ENCODE measurements at places on chromosomes 1 and 21. TPM values are rescaled to one million over a fixed set of nuclear protein-coding genes. Genes with fewer than 3 reads are reported as not detected.

- no peaks in the 10 kb centered on the region for H3K36me3 ChIP-seq
- no peak for DNase-seq
- H3K27me3 ChIP-seq: no peaks in the 10 kb centered on the region
- no peaks in the 10 kb centered on the region for H3K4me1 ChIP-seq
Observed at GRCh38 chr1:107559881-107560280, 405.1 kb downstream of the VAV3 start.

- no peak for DNase-seq
- no peaks in the 10 kb centered on the region for H3K4me1 ChIP-seq
- no peaks in the 10 kb centered on the region for H3K36me3 ChIP-seq
- H3K27ac ChIP-seq: no peak overlapping the region
Observed at GRCh38 chr1:216823731-216824130, 100.5 kb upstream of the ESRRG start.

DNA sequence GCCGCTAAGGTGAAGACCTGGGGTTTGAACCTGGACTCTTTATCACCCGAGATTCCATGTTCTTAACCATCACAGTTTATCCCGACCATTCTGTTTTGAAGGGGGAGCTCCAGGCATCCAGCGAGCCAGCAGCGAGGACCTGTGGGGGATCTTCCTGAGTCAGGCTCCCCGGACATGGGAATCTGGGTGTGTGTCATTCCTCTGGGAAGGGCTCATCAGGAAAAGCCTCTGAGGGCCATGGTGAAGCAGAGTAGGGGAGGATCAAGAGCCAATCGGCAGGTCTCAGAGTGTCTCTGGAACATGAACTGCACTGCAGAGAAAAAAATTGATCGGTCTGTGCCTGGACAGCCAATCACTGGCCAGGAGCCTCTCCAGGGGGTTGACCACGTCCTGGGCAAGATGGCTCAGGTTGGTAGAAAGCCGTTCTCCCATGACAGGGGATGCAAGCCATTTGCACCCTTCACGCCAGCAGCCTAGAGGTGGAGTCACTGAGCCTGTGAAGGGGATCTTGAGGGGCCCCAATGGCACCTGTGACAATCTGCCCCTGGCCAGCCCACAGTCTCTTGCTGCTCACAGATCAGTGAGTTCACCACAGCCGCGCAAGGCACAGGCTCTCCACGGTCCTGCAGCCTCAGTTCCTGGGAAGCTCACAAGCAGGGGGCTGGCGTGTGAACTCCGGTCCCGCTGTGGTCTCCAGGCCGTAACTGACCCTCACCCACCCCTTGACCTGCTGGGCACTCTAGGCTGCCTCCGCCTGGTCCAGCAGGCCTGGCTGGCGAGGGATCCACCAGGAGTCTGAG, 20.4 kb upstream of the ACTRT2 start:
- H3K27me3 ChIP-seq: no peaks in the 10 kb centered on the region
- no peak overlapping the region for H3K4me3 ChIP-seq
- no peaks in the 10 kb centered on the region for H3K4me1 ChIP-seq
- no peak for DNase-seq

DNA sequence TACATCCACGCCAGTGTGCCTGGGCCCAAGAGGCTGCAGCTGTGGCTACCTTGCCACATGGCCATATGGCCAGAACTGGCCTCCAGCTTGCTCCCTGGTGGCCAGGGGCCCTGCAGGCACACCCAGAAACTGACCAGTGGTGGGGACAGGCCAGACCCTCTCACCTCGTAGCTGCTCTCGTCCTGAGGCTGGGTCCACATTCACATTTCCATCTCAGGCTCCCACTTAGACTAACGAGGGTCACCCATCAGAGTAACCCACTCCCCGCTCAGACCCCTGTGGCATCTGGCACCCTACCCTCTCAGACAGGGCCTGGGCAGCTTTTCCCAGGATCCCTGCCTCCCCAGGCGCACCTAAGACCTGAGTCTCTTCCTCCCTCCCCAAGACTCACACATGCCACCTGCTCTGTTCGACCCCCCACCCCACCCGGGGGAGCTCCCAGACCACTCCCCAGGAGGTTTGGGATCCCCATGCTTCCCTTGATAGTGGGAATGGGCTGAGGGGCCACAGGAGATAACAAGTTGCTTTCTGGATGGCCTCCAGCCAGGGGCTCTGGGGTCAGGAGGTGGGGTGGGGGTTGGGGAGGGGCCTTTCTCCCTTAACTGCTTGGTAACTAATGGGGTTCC, 21.3 kb upstream of the RNU1-4 start:
- no peaks in the 10 kb centered on the region for H3K4me1 ChIP-seq
- no peak for DNase-seq
- H3K4me3 ChIP-seq: no peak overlapping the region
- no peaks in the 10 kb centered on the region for H3K36me3 ChIP-seq
- no peak overlapping the region for H3K27ac ChIP-seq

DNA sequence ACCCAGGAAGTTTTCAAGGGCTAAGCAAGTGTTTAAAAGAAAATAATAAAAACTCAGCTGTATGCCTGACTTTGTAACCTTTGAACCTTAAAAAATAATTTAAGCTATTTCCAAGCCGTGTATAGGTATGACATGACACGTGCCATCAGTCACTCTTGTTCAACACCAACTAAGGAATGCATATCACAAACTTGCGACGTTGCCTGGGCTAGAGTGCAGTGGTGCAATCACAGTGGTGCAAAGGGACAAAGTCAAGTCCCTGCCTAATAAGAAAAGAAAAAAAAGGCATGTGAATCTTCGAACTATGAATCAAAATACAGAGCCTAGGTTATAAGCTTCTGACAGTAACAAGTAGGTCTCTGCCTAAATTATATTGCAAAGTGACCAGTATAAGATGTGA, 79.2 kb downstream of the SMYD2 start:
- no peak overlapping the region for H3K4me3 ChIP-seq
- peaks cover 3% of the 10 kb centered on the region for H3K27me3 ChIP-seq
- no peak overlapping the region for H3K27ac ChIP-seq
- no peaks in the 10 kb centered on the region for H3K4me1 ChIP-seq
- no peak for DNase-seq

GRCh38 chr1:6783936-6784559, 1.2 kb upstream of the CAMTA1 start:
- no peaks in the 10 kb centered on the region for H3K36me3 ChIP-seq
- H3K27ac ChIP-seq: peak overlapping the region; percentile 89
- peak overlapping the region; percentile 75 for H3K4me3 ChIP-seq
- H3K27me3 ChIP-seq: no peaks in the 10 kb centered on the region
- no peak for DNase-seq

DNA sequence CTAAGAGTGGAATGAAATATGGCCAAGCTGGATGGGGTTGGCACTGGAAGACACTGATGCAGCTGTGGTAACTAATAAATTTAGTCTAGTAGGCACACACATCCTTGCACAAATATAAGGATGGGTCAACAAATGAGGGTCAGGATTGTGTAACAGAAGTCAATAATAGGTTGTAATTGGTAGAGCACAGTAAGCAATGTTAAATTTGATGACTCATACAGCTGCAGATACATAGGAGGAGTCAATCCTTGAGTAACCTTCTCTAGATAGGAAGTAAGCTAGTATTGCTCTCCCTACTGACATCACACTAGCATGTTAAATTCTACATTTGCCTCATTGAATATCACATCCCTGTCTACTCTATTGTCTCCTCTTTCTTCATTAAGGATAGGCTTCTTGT, 332.1 kb downstream of the PTPRC start:
- no peaks in the 10 kb centered on the region for H3K36me3 ChIP-seq
- no peak for DNase-seq
- H3K27me3 ChIP-seq: no peaks in the 10 kb centered on the region
- H3K27ac ChIP-seq: no peak overlapping the region

GRCh38 chr1:234624724-234625117, 14.7 kb upstream of the IRF2BP2 start:
- H3K4me1 ChIP-seq: no peaks in the 10 kb centered on the region
- H3K36me3 ChIP-seq: no peaks in the 10 kb centered on the region
- H3K27me3 ChIP-seq: no peaks in the 10 kb centered on the region
- H3K27ac ChIP-seq: no peak overlapping the region
- no peak overlapping the region for H3K4me3 ChIP-seq
- no peak for DNase-seq

GRCh38 chr1:87362834-87363426, 34.2 kb downstream of the LMO4 start:
- H3K27me3 ChIP-seq: no peaks in the 10 kb centered on the region
- no peaks in the 10 kb centered on the region for H3K4me1 ChIP-seq
- DNase-seq: no peak
- H3K4me3 ChIP-seq: no peak overlapping the region

- H3K4me1 ChIP-seq: no peaks in the 10 kb centered on the region
- H3K4me3 ChIP-seq: no peak overlapping the region
- no peaks in the 10 kb centered on the region for H3K36me3 ChIP-seq
- no peak overlapping the region for H3K27ac ChIP-seq
- no peak for DNase-seq
- H3K27me3 ChIP-seq: no peaks in the 10 kb centered on the region
Observed at GRCh38 chr1:215584389-215584788, 17.3 kb downstream of the KCTD3 start.

GRCh38 chr1:39632682-39633417, 6.6 kb downstream of the HEYL start:
- no peak for DNase-seq
- H3K27ac ChIP-seq: no peak overlapping the region
- H3K4me1 ChIP-seq: no peaks in the 10 kb centered on the region
- no peaks in the 10 kb centered on the region for H3K36me3 ChIP-seq

DNA sequence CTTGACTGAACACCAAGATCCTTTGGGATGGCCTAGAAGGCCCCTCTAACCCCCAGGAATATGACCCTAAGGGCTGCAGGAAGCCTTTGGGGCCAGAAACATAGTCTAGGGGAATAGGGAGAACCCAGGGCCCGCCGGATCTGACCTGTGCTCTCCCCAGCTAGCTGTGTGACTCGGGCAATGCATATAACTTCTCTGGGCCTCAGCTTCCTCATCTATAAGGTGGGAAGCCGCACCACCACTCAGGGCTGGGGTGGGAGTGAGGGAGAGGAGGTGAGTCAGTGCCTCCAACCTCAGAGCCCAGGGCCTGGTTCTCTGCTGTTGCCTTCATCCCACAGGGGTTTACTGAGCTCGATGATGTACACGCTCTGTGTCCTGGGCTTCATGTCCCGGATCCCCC, 434.4 kb downstream of the PTPRU start:
- no peak overlapping the region for H3K4me3 ChIP-seq
- no peaks in the 10 kb centered on the region for H3K4me1 ChIP-seq
- H3K36me3 ChIP-seq: no peaks in the 10 kb centered on the region
- H3K27ac ChIP-seq: no peak overlapping the region

DNA sequence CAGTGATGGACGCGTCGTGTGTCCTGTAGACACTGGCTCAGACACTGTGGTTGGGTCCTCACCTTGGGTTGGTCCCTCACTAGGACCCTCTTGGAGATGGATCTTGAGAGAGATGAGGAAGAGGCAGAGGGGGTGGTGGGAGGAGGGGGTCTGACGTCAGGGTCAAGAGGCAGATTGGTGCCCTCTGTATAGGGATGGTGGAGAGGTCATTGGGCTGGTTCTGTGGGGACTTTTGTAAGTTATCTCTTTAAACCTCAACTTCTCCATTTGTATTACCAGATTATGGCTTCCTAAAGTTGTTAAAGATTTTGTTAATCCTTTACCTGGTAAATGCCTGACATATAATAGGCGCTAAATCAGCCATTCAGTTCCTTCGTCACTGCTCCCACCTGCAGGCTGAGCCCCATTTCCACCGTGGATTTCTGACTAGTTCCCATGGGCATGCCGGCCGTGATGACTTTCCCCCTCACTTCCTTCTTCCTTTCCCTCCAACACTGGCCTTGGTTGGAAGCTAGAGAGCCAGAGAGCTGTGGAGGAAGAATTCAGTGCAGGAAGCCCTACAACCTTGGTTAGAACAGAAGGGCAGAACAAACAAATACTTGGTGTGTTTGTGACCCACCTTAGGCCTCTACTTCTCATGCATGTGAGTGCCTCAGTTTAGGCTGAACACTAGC, 8.6 kb downstream of the H6PD start:
- H3K4me3 ChIP-seq: no peak overlapping the region
- H3K36me3 ChIP-seq: no peaks in the 10 kb centered on the region
- peaks cover 35% of the 10 kb centered on the region for H3K4me1 ChIP-seq
- no peak overlapping the region for H3K27ac ChIP-seq
- DNase-seq: no peak
- no peaks in the 10 kb centered on the region for H3K27me3 ChIP-seq

- DNase-seq: no peak
- no peaks in the 10 kb centered on the region for H3K4me1 ChIP-seq
- H3K36me3 ChIP-seq: no peaks in the 10 kb centered on the region
- H3K27me3 ChIP-seq: no peaks in the 10 kb centered on the region
- no peak overlapping the region for H3K4me3 ChIP-seq
Observed at GRCh38 chr1:112417271-112417670, 21.3 kb downstream of the CTTNBP2NL start.

DNA sequence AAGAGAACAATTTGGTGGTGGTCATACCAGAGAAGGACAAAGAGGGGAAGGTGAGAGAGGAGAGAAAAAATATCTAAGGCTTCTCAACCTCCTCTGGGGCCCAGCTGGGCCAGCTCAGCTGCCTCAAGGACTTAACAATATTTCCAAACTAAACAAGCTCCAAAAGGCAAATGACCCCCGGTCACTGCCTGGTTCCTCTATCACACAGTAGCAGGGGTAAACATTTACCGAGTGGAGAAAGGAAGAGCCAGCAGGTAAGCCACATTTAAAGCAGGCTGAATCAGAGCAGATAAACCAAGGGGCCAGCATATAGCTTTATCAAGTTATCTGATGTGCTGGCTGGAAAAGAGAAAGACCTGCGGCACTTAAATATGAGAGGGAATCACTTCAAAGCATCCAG, 102.1 kb downstream of the KCND3 start:
- no peaks in the 10 kb centered on the region for H3K36me3 ChIP-seq
- no peaks in the 10 kb centered on the region for H3K27me3 ChIP-seq

- H3K4me1 ChIP-seq: peaks cover 7% of the 10 kb centered on the region
- DNase-seq: peak; percentile 76
- no peak overlapping the region for H3K27ac ChIP-seq
- no peak overlapping the region for H3K4me3 ChIP-seq
Observed at GRCh38 chr1:7915826-7916500, 24.7 kb downstream of the TNFRSF9 start.

- DNase-seq: no peak
- no peak overlapping the region for H3K27ac ChIP-seq
- no peaks in the 10 kb centered on the region for H3K27me3 ChIP-seq
- no peaks in the 10 kb centered on the region for H3K36me3 ChIP-seq
Observed at GRCh38 chr1:19925342-19926070, 2.1 kb upstream of the PLA2G2E start.

GRCh38 chr1:117708323-117709248, 102.7 kb downstream of the TENT5C start:
- no peaks in the 10 kb centered on the region for H3K27me3 ChIP-seq
- no peak for DNase-seq
- no peaks in the 10 kb centered on the region for H3K36me3 ChIP-seq
- H3K4me1 ChIP-seq: no peaks in the 10 kb centered on the region

Gene CPTP
- 18.3 TPM for total RNA-seq

Gene RAP1GAP
- 0.44 TPM for total RNA-seq

Gene SELP
- 0.75 TPM for total RNA-seq

Gene IFI44L
- 2.3 TPM for total RNA-seq

Gene SEMA6C
- total RNA-seq: 3.1 TPM

Gene WDR26
- 65.8 TPM for total RNA-seq

Gene PRKAA2
- not detected for total RNA-seq

Gene RRP1B
- total RNA-seq: 92.6 TPM

Gene RGS13
- total RNA-seq: 0.07 TPM

Gene HECTD3
- 35.4 TPM for total RNA-seq

Gene NEK2
- total RNA-seq: 14.1 TPM

Gene BRINP2
- total RNA-seq: not detected

Data from CD8-positive, alpha-beta memory T cell (primary cell).